ENCODE measurements at places on chromosomes 3 and 15. TPM values are rescaled to one million over a fixed set of nuclear protein-coding genes. Genes with fewer than 3 reads are reported as not detected.

The LRRC31 gene
- not detected for total RNA-seq

The ANKUB1 gene
- not detected for total RNA-seq

The THPO gene
- 0.56 TPM for total RNA-seq

The FBLN2 gene
- total RNA-seq, result 25.2 TPM

The ALPK3 gene
- total RNA-seq, result 3.1 TPM

The RPL29 gene
- 2,354 TPM for total RNA-seq

The CLSTN2 gene
- 0.24 TPM for total RNA-seq

The SCN11A gene
- total RNA-seq, result under 0.01 TPM

The B3GALNT1 gene
- total RNA-seq, result 15.9 TPM

The CRABP1 gene
- not detected for total RNA-seq

The CPLX3 gene
- 0.48 TPM for total RNA-seq

The MAN2A2 gene
- total RNA-seq, result 7.4 TPM

The ADAMTSL3 gene
- 1.3 TPM for total RNA-seq

The STRIT1 gene
- total RNA-seq, result not detected

The MKRN2OS gene
- not detected for total RNA-seq

The CKMT1B gene
- not detected for total RNA-seq

The CA12 gene
- 10.3 TPM for total RNA-seq

The DOCK3 gene
- total RNA-seq, result under 0.01 TPM

The NSUN3 gene
- total RNA-seq, result 6.3 TPM

The CYP19A1 gene
- 0.08 TPM for total RNA-seq

The CLRN1 gene
- not detected for total RNA-seq

The TM6SF1 gene
- 7.5 TPM for total RNA-seq

The TRIM59 gene
- total RNA-seq, result 24.8 TPM

The SOX14 gene
- not detected for total RNA-seq

The IL17RB gene
- not detected for total RNA-seq

The APOD gene
- 7.9 TPM for total RNA-seq

The GUCA1C gene
- total RNA-seq, result not detected

The GCSAM gene
- not detected for total RNA-seq

The WDR93 gene
- under 0.01 TPM for total RNA-seq

The UCN2 gene
- 3.1 TPM for total RNA-seq

The GNAT1 gene
- total RNA-seq, result not detected

The GOLGA8G gene
- total RNA-seq, result not detected

The IGDCC3 gene
- 0.08 TPM for total RNA-seq

The ALS2CL gene
- 2.1 TPM for total RNA-seq

The LOXL1 gene
- total RNA-seq, result 63.7 TPM

The ONECUT1 gene
- total RNA-seq, result not detected

The MFN1 gene
- 19.5 TPM for total RNA-seq

The MYL3 gene
- not detected for total RNA-seq

The CSPG5 gene
- total RNA-seq, result 0.08 TPM

The PRICKLE2 gene
- total RNA-seq, result 26.1 TPM

The ACAA1 gene
- total RNA-seq, result 35.0 TPM

The C3orf70 gene
- total RNA-seq, result 0.64 TPM

The P2RY12 gene
- not detected for total RNA-seq

The MUC20 gene
- total RNA-seq, result 0.52 TPM

The MAP6D1 gene
- total RNA-seq, result 1.4 TPM

The XYLB gene
- total RNA-seq, result 2.2 TPM

The SAMMSON gene
- total RNA-seq, result not detected

The EPHB1 gene
- total RNA-seq, result 0.65 TPM

The CCDC80 gene
- 48.7 TPM for total RNA-seq

The NCKIPSD gene
- total RNA-seq, result 29.9 TPM

The ARIH2 gene
- total RNA-seq, result 85.2 TPM

The GP9 gene
- not detected for total RNA-seq

The HDAC11 gene
- total RNA-seq, result 16.9 TPM

The SLC12A8 gene
- 12.1 TPM for total RNA-seq

The GOLGA6L10 gene
- not detected for total RNA-seq

The LDHAL6B gene
- not detected for total RNA-seq

The CHRM5 gene
- not detected for total RNA-seq
